ENCODE measurements at places on chromosomes 16 and 17.

GRCh38 chr16:53565296-53565863 lies 62.4 kb upstream of the AKTIP start:
- peak; percentile 13 for DNase-seq

DNA sequence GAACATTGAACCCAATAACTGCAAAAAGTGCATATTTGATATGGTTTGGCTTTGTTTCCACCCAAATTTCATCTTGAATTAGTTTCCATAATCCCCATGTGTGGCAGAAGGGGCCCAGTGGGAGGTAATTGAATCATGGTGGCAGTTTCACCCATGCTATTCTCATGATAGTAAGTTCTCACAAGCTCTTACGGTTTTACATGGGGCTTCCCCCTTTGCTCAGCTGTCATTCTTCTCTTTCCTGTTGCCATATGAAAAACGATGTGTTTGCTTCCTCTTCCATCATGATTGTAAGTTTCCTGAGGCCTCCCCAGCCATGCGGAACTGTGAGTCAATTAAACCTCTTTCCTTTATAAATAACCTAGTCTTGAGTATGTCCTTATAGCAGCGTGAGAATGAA lies 127.6 kb downstream of the CHD9NB start:
- no peak for DNase-seq

DNA sequence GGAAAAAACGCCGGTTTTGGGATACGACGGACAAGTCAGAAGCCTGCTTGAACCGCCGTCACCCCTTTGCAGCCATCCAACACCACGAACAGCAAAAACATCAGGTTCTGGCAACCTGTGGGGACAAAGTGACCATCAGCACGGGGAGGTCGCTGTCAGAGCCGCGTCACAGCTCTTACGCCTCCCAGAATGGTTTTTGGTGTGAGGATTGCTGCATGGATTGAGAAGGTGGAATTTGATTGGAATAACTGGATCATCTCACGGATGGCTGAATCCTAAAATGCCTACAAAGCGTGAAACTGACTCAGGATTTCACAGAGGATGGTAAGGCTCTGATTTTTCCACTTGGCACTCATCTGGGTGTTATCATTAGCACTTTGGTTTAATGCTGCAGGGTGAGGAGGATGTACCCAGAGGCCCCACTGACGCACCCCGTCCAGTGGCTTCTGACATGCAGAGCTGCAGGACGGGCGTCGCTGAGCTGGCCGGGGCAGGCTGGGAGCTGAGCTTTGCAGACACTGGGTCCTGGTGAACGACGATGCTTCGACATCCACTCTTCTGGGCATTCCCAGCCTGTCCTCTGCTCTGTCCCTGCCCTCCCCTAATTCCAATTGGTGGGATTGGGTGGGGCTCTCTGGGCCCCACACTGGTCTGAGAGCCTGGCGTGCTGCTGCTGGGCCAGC lies 73.4 kb upstream of the CREBBP start:
- no peak for DNase-seq

- DNase-seq = no peak
Observed at GRCh38 chr17:55426851-55427586, 5.4 kb upstream of the MMD start.

DNA sequence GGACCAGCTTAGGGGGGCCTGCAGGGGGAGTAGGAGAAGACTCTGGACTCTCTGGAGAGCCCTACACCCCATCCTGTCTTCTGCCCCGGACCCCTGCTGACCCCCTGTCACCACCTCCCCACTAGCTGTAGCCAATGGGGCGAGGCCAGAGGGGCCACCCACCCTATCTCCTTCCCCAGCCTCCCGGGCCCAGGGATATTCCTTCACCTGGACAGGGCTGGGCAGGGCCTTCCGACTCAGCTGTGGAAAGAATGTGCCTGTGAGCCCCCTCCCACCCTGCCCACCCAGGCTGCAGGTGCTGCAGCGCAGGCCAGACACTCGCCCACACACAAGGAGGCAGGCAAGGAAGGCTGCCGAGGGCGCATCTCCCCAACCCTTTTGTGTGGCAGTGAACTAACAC lies 23.0 kb downstream of the TSPOAP1 start:
- no peak for DNase-seq

- peak; percentile 37 for DNase-seq
Observed at GRCh38 chr17:82098939-82099763, 1.1 kb upstream of the FASN start.

GRCh38 chr16:4862639-4863038 lies 15.4 kb downstream of the UBN1 start:
- DNase-seq = no peak

DNA sequence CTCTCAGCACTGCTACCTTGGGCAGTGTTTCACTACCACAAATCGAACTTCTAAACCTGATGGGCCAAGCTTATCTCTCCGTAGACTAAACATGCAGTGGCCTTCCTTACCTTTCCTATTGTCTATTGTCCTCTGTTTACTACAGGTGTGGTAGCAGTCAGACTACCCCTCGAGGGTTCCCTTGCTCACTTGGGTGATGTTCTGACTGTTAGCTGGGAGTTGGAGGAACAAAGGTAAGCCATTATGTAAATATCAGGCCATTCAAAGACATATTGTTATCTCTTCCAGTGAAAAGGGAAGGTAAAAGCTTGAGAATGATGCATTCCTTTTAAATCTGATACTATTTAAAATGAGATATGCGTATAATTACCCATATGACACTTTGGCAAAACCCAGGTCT lies 828.3 kb upstream of the EEF2KMT start:
- no peak for DNase-seq

- DNase-seq = peak; percentile 10
Observed at GRCh38 chr17:14429084-14429483, 128.2 kb downstream of the HS3ST3B1 start.

GRCh38 chr17:336110-337021 lies 16.2 kb downstream of the RPH3AL start:
- no peak for DNase-seq

DNA sequence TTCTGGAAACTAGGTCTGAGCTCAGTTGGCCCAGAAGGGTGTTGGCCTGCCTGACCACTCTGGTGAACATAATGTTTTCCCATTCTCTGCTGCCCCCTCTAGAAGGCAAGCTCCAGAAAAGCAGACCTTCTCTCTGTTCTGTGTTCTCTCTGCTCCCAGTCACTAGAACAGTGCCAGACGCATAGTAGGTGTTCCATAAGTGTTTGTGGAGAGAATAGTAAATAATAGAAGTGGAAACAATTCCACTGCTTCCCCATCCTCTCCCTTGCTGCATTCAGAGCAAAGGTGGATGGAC lies 32.2 kb upstream of the ETV4 start:
- DNase-seq = no peak

DNA sequence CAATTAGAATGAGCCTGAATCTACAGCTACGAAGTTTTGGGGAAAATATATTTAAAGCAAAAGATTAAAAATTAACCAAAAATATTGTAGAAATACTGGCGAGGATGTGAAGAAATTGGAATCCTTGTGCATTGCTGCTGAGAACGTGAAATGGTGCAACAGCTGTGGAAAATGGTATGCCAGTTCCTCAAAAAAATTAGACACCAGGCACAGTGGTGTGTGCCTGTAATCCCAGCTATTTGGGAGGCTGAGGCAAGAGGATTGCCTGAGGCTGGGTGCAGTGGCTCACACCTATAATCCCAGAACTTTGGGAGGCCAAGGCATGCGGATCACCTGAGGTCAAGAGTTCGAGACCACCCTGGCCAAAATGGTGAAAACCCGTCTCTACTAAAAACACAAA lies 119.9 kb upstream of the TMEM97 start:
- no peak for DNase-seq

- peak; percentile 13 for DNase-seq
Observed at GRCh38 chr16:66265556-66266141, 100.8 kb upstream of the CDH5 start.

DNA sequence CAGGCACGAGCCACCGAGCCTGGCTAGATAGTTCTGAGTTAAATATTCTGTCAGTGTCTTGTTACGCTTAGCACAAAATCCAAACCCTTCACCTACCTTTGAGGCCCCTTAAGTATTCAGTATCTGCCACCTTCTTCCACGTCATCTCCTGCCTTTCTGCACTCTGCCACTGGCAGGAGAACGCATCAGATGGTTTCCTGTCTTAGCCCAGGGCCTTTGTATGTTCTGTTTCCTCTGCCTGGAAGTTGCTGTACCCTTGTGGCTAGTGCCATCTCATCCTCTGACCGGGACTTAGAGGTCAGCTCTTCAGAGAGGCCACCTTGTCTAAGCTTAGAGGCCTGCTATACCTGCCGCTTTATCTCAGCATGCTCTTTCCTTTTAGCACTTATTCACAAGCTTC lies 67.5 kb upstream of the LGALS9 start:
- DNase-seq = no peak

GRCh38 chr17:75124041-75124818 lies 7.3 kb downstream of the NT5C start:
- peak; percentile 43 for DNase-seq

DNA sequence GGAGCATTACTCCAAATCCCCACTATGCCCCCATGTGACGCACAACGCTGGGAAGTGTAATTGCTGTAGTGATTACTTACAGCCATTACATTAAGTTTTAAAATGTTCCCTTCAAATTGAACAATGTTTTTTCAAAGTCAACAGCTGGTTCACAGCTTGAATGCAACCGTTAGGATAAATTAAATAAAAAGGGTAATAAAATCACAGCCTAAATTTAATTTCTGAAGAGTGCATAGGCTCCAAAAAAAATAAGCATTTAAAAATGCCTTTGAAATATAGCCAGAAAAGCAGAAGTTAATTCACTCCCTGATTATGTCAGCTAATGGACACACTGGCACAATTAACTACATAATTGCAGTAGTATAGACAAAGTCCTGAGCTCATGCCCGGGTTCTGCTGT lies 50.5 kb upstream of the KDM8 start:
- DNase-seq = no peak

- no peak for DNase-seq
Observed at GRCh38 chr16:19289811-19290485, 4.4 kb downstream of the CLEC19A start.

DNA sequence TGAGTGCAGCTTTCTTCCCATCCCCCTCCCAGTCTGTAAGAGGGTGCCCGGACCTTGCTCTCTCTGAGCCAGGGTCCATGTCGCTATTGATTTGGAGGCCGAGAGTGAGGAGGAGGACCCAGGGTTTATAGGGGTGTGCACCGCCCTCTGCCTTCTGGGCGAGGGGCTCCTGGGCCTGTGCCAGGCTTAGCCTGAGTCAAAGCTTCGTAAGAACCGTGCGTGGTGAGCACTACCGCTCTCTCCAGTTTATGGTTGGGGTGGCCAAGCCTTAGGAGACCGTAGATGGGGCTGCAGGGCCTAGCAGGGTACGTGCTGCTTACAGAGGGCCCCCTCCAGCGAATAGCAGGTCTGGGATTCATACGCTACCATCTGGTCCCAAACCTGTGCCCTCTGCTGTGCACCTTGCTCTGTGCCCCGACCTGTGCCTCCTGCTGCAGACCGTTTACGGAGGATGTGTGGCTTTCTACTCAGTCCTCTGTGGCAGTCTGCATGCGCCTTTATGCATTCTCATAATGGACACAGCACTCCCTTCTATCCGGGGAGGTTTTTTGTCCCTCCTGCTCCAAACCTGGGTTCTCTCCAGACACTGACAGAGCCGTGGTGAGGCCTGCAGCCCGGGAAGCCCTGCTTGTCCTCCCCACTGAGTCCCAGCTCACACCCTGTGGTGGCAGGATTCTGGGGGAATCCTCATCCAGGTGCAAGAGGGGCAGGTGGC lies 54.7 kb downstream of the PGS1 start:
- no peak for DNase-seq

Measured in CD8-positive, alpha-beta T cell (primary cell).